ENCODE measurements at places on chromosomes 3 and 15. TPM values are rescaled to one million over a fixed set of nuclear protein-coding genes. Genes with fewer than 3 reads are reported as not detected.

GRCh38 chr3:112115161-112115739 is 17.8 kb downstream of the GCSAM start:
- peaks cover 39% of the 10 kb centered on the region for H3K4me1 ChIP-seq
- no peak overlapping the region for H3K4me3 ChIP-seq
- H3K27ac ChIP-seq: no peak overlapping the region
- no peak for DNase-seq
- H3K36me3 ChIP-seq: peaks cover 6% of the 10 kb centered on the region
- H3K27me3 ChIP-seq: no peaks in the 10 kb centered on the region

DNA sequence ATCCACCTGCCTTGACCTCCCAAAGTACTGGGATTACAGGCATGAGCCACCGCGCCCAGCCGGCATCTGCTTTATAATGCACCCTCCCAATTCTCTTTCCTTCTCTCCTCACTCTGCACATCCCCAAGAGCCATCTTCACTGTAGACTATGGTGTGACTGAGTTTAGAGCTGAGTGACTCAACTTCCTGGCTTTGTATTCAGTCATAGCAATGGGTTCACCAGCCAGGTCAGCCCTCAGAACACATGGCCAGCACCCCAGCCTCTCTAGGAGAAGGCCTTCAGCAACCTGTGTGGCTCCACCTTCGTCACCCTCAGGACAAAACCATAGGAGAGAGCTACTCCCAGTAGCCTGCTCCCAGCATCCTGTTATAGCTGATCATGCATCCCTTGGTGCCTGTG is 33.0 kb downstream of the ARID3B start:
- no peaks in the 10 kb centered on the region for H3K27me3 ChIP-seq
- peaks cover 77% of the 10 kb centered on the region for H3K36me3 ChIP-seq
- H3K4me1 ChIP-seq: peaks cover 30% of the 10 kb centered on the region
- DNase-seq: no peak
- peak overlapping the region; percentile 19 for H3K27ac ChIP-seq
- no peak overlapping the region for H3K4me3 ChIP-seq

GRCh38 chr3:114079761-114080160 is 23.2 kb downstream of the QTRT2 start:
- peak overlapping the region; percentile 15 for H3K27ac ChIP-seq
- H3K4me1 ChIP-seq: no peaks in the 10 kb centered on the region
- peaks cover 76% of the 10 kb centered on the region for H3K36me3 ChIP-seq
- H3K4me3 ChIP-seq: no peak overlapping the region

DNA sequence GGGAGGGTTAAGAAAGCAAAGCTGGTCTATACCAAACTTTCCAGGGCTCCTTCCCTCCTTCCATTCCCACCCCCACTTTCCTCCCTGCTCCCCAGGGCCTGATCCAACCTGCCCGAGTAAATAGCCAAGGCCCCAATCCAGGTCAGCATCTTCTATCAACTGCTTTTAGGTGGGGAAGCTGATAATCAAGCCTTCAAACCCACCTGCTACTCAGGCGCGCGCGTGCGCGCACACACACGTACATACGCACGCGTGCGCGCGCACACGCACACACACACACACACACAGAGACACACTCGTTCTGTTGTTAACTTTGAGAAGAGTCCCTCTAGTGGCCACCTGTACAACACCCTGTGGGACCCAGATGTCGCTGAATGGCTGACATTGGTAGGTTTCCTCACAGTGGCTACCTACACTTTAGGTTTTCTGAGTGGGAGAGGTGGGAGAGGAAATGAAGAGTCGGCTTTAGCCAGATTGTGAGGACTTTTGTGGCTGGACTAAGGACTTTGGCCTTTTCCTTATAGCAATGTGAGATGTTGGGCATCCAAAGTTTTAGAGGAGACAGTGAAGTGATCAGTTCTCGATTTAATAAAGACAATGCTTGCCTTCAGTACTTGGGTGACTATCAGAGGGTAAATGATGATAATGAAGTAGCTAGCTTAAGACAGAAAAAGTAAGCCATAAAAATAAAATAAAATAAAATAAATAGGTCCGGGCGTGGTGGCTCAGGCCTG is 179.9 kb upstream of the C2CD4B start:
- H3K4me1 ChIP-seq: peaks cover 9% of the 10 kb centered on the region
- H3K4me3 ChIP-seq: peak overlapping the region; percentile 12
- peak; percentile 56 for DNase-seq

DNA sequence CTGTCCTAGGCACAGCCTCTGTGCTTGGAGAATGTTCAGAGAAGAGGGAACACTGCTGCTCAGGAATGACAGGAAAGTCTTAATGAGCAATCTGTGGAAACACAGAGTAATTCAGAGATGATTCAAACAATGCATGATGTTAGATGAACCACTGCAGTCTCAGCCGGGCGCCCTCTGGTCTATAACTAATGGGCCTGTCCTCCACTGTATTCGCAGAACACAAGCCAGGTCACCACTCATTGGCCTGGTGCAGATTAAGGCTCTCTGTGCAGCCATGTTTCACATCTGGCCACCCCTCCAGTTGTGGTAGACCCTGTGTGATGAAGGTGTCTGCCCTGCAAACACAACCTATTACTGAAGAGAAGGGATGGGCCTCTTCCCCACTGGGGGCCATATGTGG is 281.7 kb upstream of the ROPN1 start:
- no peaks in the 10 kb centered on the region for H3K4me1 ChIP-seq
- H3K36me3 ChIP-seq: no peaks in the 10 kb centered on the region
- H3K27me3 ChIP-seq: peaks cover 2% of the 10 kb centered on the region
- H3K27ac ChIP-seq: no peak overlapping the region

The INKA1 gene
- 0.48 TPM for total RNA-seq

GRCh38 chr3:153084431-153084830 is 77.6 kb upstream of the RAP2B start:
- no peak for DNase-seq
- H3K36me3 ChIP-seq: no peaks in the 10 kb centered on the region
- H3K4me3 ChIP-seq: no peak overlapping the region
- no peaks in the 10 kb centered on the region for H3K27me3 ChIP-seq

The ZMYND10 gene
- 1.7 TPM for total RNA-seq

GRCh38 chr3:152254041-152254440 is 14.7 kb upstream of the MBNL1 start:
- no peaks in the 10 kb centered on the region for H3K27me3 ChIP-seq
- peaks cover 33% of the 10 kb centered on the region for H3K36me3 ChIP-seq
- DNase-seq: no peak

DNA sequence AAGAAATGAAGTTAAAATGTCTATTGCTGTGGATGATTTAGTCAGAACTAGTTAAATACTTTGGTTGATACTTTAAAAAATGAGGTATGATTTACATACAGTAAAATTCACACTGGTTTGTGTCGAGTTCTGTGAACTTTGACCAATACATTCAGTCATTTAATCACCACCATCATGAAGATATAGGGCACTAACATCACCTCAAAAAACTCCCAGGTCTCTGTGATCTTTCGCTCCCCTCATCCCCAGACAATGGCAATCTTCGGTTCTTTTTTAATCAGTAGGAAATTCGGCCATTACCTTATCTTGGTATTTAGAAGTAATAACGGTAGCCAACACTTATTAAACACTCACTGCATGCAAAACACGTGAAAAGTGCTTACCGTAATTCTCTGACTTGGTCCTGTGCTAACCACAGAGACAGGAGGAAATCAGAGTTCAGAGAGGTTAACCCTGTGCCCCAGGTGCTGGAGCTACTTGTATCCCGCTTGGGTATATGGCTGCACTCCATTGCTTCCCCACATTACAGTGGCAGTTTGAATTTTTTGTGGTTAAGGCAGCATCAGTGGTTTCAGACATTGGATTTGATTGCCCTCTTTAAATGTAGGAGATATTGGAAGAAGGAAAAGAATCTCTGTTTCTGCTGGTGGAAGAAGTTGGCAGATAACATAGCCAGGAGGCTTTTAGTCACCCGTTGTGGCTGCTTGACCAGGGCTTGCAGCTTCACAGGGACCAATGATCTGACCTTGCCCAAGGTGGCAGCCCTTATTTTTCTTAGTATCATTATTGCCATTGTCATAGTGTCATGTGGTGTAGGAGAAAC is 4.2 kb downstream of the PLCL2 start:
- peak overlapping the region; percentile 92 for H3K27ac ChIP-seq
- H3K27me3 ChIP-seq: no peaks in the 10 kb centered on the region
- peaks cover 32% of the 10 kb centered on the region for H3K36me3 ChIP-seq
- peak; percentile 41 for DNase-seq
- H3K4me3 ChIP-seq: peak overlapping the region; percentile 93

GRCh38 chr3:77605308-77605707 is 565.4 kb downstream of the ROBO2 start:
- no peak overlapping the region for H3K27ac ChIP-seq
- H3K4me3 ChIP-seq: no peak overlapping the region
- DNase-seq: no peak
- no peaks in the 10 kb centered on the region for H3K27me3 ChIP-seq

DNA sequence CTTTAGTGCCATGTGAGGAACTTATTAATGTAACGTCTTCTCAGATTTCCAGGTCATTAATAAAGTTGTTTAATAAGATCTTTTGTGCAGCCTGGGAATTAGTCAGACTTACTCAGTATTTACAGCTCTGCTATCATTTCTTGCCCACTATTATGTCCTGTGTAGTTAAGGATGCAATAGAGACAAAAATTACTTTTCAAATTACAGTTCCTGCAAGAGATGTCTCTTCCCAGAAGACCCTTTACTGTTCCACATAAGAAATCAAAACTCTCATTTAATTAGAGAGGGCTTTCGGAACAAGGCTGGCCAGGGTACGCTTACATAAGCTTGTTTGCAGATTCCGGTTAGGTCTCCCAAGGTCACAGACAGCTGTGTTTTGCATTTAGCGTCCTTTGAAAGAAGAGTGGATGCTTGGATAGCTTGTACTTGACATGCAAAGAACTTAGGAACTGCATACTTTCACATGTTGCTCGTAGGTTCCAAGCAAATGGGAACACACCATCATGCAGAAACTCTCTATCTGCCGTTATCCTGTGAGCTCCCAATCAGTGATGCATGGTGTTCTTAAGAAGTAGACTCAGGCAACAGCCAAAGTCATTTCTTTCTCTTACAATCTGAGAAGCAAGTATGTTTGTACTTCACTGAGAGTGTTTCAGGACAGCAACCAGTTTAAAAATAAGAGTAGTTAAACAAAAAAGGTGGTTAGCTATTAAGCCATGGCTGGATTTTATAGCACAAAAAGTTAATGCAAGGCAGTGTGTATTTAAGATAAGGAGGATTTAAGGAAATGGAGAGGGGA is 37.4 kb downstream of the FILIP1L start:
- no peaks in the 10 kb centered on the region for H3K27me3 ChIP-seq
- DNase-seq: no peak
- peaks cover 40% of the 10 kb centered on the region for H3K36me3 ChIP-seq
- no peak overlapping the region for H3K4me3 ChIP-seq
- H3K27ac ChIP-seq: no peak overlapping the region

DNA sequence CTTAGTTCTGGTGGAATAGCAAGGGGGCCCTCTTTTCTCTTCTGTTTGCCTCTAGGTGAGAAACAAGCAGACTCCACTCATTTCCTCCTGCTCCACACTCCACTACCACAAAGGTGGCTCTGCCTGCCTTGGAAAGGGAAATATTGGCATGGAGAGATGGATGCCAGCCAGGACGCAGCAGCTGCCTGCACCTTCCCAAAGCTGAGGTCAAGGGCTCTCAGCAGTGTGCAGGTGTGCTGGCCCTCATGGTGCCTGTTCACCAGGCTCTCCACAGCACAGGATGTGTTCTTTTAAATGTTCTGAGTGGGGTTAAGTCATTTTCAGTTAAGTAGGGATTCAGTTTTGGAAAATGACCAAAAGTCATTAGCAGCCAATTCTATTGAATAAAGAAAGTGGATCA is 211.2 kb upstream of the STRIT1 start:
- no peaks in the 10 kb centered on the region for H3K27me3 ChIP-seq
- no peak overlapping the region for H3K4me3 ChIP-seq
- no peak for DNase-seq
- H3K27ac ChIP-seq: no peak overlapping the region
- H3K36me3 ChIP-seq: no peaks in the 10 kb centered on the region

DNA sequence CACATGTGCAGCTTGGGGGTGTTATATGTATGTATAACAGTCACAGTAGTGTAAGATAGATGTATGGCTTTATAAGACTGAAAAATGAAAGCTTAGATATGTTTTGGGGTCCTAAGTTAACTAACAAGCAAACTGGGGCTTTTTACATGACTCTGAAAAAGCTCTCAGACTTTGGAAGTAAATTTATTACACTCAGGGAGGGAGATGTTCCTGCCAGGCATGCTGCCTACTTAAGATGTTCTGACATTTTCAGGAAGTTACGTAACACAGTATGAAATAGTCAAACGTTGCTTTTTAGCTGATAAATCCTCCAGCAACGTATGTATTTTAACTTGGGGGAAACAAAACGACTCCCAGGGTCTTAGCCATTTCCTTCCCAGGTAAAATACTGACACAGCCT is 1.7 kb upstream of the IFT57 start:
- no peaks in the 10 kb centered on the region for H3K27me3 ChIP-seq
- H3K4me3 ChIP-seq: peak overlapping the region; percentile 97
- peak overlapping the region; percentile 97 for H3K27ac ChIP-seq
- H3K36me3 ChIP-seq: peaks cover 9% of the 10 kb centered on the region
- no peak for DNase-seq

- no peaks in the 10 kb centered on the region for H3K36me3 ChIP-seq
- H3K4me1 ChIP-seq: no peaks in the 10 kb centered on the region
- DNase-seq: no peak
- no peak overlapping the region for H3K4me3 ChIP-seq
- H3K27ac ChIP-seq: no peak overlapping the region
These were observed 40.5 kb downstream of the COL6A6 start for GRCh38 chr3:130557336-130558035.

DNA sequence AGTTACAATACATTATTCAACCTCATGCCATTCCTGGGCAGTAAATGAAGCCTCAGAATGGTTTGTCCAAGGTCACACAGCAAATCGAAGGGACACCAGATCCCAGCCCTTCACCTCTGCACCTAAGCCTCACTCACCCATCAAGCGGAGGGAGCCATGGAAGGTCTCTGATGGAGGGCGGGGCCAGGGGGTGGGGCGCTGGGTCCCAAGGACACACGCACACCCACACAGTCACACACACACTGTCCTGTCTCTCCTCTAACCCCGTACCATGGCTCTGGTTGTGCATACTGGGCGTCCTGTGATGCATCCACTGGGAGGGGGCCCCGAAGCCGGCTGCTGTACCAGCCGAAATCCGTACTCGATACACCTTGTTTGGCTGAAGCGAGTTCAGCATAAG is 15.3 kb upstream of the IGDCC3 start:
- H3K27me3 ChIP-seq: peaks cover 59% of the 10 kb centered on the region
- no peaks in the 10 kb centered on the region for H3K4me1 ChIP-seq
- no peak overlapping the region for H3K4me3 ChIP-seq

DNA sequence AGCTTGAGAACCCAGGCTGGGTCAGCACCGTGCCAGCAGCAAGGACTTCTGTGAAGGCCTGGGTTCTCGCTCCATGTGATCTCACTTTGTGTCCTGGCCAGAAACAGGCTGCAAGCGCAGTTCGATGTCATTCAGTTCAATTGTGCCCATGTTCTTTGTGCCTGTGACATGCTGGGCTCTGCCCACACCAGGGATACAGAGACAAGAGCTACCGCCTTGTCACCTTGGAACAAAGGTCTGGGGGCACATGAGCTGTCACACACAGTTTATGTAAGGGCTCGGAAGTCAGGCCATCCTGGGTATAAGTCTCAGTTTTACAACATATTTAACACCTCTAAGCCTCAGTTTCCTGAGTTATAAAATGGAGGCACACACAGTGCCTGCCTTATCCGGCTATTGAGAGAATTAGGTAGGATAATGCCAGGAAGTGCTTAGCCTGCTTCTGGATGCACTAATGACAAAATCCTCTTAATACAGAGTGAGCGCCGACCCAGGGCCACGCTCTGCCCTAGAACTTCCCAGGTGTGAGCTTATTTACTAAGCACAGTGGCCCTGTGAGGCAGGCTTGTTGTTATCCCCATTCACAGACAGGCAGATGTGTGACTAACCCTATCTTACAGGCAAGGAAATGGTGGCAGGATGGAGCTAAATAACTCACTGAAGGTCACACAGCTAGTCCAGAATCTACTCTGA is 50.4 kb upstream of the LIMD1 start:
- no peak overlapping the region for H3K4me3 ChIP-seq
- no peaks in the 10 kb centered on the region for H3K4me1 ChIP-seq
- no peaks in the 10 kb centered on the region for H3K36me3 ChIP-seq
- no peak for DNase-seq
- H3K27ac ChIP-seq: no peak overlapping the region
